ENCODE measurements at places on chromosomes 12 and 14.

DNA sequence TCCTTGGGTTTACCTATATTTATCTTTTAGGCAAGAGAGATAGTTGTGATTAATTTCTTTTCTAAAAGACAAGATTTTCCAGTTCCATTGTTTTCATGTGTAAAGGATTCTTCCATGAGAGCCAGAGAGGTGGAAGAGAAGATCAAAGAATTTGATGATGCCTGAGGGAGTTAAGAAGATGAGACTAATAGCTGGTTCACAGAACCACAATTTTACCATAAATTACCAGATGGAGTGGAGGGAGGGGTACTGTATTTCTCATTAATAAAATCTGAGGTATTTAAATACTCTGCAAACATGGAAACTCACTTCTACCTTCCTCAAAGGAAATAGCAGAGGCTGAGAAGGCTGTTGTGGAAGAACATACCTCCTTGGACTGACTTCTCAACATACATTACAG, 34.6 kb downstream of the ALKBH1 start:
- DNase-seq = no peak

- no peak for DNase-seq
These were observed 88.4 kb downstream of the C12orf75 start for GRCh38 chr12:105418821-105419291.

DNA sequence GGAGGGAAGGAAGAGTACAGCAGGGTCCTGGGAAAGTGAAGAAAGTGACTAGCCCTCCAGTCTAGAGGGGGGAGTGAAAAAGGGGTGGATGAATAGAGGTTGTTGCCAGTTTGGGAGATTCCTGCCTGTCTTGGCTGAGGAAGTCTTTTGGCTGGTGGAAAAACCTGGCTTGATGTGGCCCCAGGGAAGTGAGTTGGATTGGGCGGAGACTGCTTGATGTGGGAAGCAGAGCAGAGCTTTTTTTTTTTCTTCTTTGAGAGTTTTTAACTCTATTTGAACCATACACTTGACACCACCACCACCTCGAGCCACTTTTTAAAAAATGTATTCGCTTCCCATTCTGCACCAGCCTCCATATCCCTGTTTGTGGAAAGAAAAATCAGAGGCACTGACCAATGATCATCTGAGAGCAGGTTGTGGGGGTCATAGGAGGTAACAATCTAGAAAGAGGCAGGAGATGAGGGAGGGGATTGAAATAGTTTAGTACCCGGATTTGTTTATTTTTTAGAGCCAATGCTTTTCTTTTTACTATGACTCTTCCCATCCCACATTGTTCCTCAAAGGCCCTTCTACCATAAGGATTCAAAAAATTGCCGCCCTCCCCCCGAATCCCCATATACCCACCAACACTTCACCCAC, 690 bp upstream of the DTX3 start:
- no peak for DNase-seq

DNA sequence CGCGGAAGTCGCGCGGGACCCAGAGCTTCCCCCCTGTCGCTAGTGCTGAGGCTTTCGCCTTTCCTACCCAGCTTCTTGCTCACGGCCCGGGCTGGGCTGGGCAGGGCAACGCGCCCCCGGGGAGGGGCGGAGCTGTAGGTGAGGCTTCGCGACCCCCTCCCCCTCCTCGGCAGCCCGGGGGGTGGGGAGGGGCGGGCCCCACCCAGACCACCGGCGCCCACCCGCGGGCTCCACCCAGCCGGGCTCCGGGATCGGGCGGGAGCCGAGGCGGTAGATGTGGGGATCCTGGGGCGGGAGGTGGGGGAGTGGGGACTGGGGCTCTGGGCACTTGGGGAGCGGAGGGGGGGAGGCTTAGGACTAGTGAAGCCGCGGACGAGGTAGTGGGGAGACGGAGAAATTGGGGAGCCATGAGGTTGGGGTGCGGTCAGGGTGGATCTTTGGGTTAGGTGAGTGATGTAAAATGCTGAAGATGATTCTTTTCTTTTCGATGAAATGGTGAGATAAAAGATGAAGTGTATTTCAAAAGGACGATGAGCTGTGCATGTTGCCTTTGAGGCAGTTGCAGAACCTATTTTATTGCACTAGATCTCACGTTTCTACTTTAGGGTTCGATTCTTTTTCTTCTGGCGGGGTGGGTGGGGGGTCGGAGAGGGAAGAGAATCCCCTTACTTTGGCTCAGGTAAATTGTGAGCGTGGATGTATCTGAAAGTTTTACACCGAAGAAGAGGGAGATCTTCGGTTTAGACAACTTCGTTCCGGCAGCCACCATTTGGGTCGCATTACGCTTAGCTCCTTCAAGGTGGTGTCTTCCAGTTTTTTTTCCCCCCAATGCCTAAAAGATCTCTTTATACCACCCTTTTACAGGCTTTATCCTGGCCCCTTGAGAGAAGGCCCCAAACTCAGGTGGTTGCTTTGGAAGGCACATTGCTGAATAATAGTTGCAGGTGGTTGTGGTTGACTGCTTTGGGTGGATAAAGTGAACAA, 619 bp downstream of the ERC1 start:
- no peak for DNase-seq

DNA sequence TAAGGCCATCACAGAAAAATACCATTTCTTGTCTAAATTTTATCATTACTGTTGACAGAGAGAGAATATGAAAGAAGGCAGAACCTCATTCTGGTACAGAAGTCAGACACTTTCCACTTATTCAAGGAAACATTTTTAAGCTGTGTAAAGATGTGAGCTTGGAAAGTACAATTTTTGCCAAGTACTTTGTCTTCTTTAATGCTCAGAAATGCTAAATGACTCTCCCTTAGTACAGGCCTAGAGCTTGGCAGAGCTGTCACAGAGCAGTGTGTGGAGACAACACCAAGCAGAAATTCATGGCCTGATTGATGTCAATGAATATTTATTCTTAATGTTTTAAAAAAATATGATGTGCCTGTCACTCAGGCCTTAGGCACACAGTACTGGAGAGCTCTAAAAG, 20.7 kb downstream of the NT5DC3 start:
- no peak for DNase-seq

- no peak for DNase-seq
These were observed 288.6 kb downstream of the DPF3 start for GRCh38 chr14:72605096-72605920.

Data from stimulated activated CD8-positive, alpha-beta memory T cell treated with anti-CD3 and anti-CD28 coated beads, Interleukin-7, amount 100 ng/mL, for 24 hours (primary cell).